Stimulated activated CD8-positive, alpha-beta memory T cell treated with anti-CD3 and anti-CD28 coated beads, Interleukin-4, amount 100 ng/mL, for 24 hours (primary cell): ENCODE measurements at places on chromosomes 3 and 15.

- no peak for DNase-seq
Measured at GRCh38 chr3:44883213-44883955, 9.0 kb downstream of the TGM4 start.

DNA sequence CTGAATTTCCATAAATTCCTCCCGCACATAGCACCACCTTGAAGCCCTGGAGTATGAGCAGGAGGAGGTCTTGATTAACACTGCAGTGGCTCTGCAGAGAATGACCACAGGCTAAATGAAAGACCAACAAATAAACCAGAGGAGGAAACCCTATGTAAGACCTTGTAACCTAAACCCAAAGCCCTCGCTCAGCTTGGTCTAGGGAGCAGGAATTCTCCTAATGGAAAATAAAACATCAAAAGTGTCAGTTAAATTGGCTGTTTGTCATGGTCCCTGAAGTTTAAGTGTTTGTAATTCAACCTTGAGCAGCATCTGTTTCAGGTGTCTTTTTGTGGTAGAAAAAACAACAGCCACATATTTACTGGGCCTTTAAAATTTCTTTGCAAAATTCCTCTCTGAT, 9.2 kb upstream of the UBE2Q2 start:
- DNase-seq: no peak

DNA sequence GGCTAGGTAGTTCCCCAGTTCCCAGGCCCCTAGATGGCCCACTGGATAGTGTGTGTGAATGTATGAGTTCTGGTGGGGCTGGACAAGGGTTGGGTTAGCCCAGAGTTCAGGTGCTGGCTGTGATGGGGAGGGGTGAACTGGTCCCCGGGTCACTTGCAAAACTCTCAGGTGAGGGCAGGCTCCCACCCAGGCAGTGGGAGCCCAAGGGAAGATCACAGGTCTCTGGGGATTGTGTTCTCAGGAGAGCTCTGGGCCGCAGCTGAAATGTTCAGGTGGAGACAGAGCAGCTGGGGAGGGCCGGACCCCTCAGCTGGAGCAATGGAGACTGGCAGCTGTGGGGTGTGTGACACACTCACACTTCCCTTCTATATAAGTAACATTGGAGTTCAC, 12.8 kb upstream of the FAM98B start:
- DNase-seq: no peak

GRCh38 chr15:88022716-88023115, 233.8 kb downstream of the NTRK3 start:
- no peak for DNase-seq
